DMS 273 treated with DMSO at 0.1 percent for 48 hours (cell line): ENCODE measurements at places on chromosomes 4 and X.
A peak's percentile ranks its signal among the peaks of the same experiment; 100 is the strongest.

DNA sequence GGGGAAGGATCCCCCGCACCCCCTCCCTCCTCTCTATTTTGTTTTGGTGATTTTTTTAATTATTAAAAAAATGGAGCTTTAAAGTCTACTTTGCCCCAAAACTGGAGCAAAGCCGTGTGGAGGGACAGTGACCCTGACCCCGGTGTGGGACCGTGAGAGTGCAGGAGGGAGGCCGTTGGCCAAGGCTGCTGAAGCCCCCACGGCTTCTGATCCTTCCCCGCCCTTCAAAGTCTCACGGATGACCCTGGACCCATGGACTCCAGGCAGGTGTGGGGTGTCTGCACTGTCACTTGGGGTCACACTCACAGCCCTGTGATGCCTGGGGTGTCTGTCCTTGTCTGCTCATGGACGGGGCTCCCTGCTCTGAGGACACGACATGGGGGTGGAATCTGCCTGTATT, 133.3 kb downstream of the CPZ start:
- DNase-seq = no peak

- no peak for DNase-seq
These were observed 1.1 kb downstream of the SRPX2 start for GRCh38 chrX:100645106-100645505.

DNA sequence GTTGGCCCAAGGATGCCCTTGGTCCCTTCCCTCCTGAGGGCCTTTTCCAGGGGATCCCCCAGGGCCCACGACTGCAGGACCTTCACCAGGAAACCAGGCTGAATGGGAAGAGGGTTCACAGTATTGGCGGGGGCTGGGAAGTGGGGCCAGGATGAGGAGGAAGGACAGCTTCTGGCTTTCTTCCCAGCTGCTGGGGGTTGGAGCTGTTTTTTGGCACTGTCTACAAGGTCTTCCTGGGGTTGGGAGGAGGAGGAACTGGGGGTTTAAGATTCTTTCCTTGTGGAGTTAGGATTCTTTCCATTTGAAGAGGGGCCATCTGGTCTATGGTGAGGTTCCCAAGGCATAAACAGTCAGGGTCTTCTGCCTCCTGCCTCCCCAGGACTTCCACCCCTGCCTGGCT, 64.8 kb downstream of the KIF4A start:
- no peak for DNase-seq

- DNase-seq = peak; percentile 79
These were observed 257.6 kb downstream of the BCOR start for GRCh38 chrX:39840133-39840532.

DNA sequence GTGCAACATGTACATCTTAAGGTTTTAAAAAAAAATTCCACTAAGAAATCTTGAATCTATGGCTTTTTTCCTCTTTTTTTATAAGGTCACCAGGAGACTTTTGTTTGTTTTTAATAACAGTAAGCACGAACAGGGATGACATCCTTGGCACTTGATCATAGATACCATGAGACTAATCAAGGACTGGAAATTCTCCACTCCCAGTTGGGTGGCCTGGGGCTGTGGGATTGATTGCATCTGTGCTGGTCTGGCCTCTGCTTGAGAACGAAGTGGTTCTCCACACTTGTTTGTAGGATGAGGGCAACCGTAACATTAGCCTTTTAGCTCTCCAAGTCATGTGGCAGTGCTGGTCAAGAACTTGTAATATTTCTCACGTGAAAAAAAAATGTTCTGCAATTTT, 35.4 kb downstream of the SNX25 start:
- no peak for DNase-seq

DNA sequence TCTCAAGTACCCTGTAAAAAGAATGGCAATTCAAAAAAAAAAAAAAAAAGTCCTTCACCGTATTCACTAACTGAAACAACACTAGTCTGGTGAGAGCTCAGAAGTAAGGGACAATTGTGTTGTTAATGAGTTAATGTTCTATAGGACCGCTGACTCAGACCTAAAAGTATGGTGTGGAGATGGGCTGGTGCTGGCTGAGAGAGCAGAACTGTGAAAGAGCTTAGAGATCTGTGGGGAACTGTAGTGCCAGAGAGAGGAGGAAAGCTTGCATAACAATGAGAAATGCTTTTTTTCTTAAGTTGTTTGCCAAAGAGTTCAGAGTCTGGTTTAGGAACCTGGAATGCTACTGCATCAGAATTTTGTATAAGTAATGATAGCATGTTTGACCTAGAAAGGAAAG, 65.1 kb downstream of the LHFPL1 start:
- DNase-seq = no peak

DNA sequence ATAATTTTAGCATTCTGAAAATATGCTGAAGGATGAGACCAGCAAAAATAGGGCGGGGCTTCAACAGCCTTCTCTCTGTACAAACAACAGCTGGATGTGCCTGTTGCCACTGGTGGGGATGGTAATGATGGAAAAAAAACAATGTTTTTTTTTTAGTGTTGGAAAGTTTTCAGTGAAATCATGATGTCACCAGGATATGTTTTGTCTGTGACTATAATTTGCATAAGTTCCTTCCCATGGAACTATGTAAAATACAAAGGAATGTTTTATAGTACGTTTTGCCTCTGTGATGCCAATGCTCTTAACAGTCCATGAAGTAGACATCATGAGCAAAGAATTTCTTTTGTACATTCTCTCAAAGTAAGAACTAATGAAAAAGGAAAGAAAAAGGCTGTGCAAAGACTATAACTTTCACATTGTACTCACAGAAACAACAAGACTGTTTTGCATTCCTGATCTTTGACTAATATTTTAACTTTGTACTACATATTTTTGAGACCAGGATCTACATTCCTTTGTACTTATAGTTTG, 589.7 kb downstream of the SPRY1 start:
- no peak for DNase-seq

DNA sequence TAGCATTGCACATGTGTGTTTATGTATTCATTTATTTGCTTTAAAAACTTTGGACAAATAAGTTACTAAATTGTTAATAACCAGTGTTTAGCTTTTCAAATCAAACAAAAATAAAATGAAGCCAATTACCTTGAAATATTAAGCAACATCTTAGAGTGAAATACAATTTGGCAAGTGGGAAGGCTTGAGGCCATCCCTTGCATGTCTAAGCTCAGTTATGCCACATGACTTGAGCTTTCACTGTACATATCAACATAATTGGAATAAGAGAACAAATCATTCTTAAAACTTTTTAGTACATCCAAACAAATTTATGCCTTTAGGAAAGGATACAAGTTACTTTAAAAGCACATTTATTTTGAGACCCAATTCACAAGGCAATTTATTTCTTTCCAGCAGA, 640.6 kb downstream of the SPRY1 start:
- DNase-seq = no peak

- no peak for DNase-seq
These were observed 754 bp downstream of the MTMR1 start for GRCh38 chrX:150693725-150694574.

DNA sequence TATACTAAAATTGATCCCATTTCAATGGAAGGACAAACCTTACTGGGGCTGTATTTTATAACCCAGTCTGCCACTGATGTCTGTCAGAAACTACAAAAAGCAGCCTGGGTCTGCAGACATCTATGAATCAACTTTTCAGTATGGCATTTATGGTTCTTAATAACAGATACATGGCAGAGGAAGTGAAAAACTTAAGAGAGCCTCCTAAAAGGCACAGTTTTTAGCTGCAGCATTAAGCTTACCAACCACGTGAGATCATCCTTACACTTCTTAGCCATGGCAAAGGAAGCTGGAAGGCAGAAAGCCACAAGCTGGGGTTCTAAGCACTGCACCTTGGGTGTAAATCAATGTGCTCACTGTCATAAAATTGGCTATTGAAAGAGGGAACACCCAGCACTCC, 16.6 kb upstream of the UGT2B17 start:
- no peak for DNase-seq

- DNase-seq = no peak
These were observed 7.4 kb upstream of the HDAC6 start for GRCh38 chrX:48794340-48794910.

DNA sequence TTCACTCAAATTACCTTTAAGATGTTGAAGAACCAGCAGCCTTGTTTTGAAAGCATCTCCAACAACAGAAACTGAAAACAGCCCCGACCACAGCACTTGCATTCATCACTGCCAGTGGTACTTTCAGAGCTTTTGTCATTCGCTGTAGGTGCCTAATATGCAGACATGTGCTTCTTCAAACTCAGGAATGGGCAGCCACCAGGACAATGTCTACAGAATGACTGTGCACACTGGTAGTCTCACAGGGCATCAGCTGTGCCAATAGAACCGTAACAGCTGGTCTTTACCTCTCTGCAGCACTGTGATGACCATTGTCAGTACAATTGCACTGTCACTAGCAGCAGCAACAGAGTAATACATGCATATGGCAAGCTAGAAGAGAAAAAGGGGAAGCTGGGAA, 1149.7 kb downstream of the STPG2 start:
- DNase-seq = no peak

GRCh38 chr4:152534541-152535359, 1.1 kb downstream of the FBXW7 start:
- DNase-seq = peak; percentile 3

- no peak for DNase-seq
These were observed 13.4 kb upstream of the P2RY10 start for GRCh38 chrX:78931814-78932213.

DNA sequence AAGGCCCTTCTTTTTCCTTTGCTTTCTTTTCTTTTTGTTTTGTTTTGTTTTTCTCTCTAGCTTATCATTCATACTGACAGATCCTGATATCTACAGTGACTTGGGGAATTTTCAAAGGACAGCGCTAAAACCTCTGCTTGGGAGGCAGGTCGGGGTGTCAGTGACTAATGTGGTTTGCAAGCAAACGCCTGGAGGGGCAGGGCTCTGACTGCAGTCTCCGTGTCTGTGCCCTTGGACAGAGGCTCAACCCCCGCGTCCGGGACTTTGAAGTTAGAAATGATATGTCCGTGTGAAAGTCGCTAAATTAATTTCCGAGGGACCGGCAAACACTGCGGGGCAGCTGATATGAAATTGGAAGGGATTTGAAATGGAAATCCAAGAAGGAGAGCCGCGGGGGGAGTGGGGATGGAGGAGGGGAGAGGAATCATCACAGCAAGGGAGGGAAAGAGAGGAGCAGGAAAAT, 312.4 kb downstream of the DHRSX start:
- no peak for DNase-seq

GRCh38 chr4:146261041-146261440, 46.7 kb downstream of the REELD1 start:
- no peak for DNase-seq

DNA sequence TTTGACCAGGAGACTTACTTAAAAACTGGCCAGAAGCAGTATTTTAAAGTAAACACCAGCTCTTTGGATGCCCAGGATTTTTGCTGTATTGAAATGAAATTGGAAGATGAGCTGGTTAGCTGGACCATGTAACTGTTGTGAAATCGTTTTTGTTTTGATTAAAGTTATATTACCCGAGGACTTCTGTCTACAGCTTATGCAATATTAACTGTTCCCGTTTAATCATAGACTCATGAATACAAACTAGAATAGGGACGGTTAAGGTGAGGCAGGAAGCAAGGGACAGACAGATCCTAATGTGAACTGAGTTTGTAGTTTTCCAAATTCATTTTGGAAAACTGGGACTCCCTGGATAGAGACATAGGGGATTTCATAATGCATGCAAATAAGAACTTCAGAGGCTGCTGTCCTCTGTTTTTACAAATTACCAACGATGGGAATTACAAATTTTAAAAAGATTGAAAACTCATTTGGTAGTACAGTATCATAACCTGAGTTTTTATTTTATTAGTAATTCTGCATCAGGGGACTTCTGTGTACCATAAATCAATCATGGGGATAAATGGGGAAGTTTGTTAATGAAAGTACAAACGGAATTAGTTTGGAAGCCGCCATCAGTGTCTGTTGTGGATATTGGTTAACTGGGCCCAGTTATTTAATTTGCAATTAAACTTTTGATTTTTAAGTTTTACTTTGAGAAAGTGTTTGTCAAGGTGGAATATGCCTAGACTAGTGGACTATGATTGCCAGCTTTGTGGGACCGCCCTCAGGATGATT, 304.4 kb downstream of the AFF2 start:
- no peak for DNase-seq

GRCh38 chr4:143382596-143382995, 45.9 kb downstream of the GAB1 start:
- no peak for DNase-seq

DNA sequence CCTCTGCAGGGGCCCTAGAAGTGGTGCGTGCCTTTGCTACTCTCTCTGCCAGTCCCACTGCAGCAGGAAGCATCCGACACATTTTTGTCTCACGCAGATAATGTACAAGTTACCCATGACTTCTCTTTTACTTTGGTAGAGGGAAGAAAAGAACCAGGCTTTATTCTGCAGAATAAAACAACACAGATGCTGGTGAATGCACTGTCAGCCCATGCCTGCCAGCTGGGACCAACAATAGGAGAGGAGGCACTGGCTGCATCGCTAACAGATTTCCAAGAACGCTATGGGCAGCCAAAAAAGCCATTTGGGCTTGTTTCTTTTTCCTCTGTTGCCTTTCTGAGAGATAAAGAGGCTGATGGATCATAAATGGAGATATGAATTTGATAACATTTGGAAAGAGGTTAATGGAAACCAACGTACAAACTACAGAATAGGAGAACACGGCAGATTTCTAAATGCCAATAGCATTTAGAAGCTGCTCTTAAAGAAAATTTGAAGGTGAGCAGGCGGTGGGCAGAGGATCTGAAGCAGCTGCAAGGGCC, 47.5 kb upstream of the IGFBP7 start:
- no peak for DNase-seq

GRCh38 chrX:101080326-101081124, 1.8 kb downstream of the TMEM35A start:
- DNase-seq = no peak

GRCh38 chrX:50771382-50771781, 42.6 kb downstream of the SHROOM4 start:
- DNase-seq = no peak

DNA sequence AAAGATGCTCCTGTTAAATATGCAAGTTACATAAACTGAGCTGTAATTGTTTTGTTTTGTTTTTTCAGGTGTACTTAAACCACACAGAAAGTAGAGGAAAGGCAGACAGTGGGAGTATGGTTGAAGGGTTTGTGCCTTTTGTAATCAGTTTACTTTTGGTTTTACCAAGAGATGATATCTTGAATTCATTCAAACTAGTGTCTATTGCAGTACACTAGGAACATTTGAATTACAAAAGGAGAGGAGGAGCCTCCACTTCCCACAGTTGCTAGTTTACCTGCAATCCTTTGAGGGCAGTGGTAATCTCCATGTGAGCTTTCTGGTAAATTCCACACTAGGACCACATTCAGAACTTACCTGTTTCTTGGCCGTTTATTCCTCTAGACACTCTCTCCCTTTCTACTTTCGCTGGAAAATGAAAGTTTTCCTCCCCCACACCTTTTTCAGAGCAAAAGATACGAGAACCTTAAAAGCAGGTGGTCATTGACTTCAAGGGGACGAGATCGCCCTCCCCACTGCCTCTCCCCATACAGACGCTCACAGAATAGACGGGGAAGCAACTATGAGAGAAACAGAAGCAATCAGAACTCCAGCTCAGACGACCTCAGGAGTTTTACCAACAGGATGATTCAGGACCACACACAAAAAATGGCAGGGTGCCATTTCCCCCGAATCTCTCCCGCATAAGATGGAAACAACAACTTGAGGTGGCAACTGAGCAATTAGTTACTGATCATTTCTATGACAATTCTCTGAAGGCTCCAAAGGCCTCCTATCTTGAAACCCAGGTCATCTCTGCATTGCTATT, 3.3 kb downstream of the RBM47 start:
- no peak for DNase-seq

GRCh38 chr4:950136-951020, 18.1 kb downstream of the TMEM175 start:
- DNase-seq = no peak
